ENCODE measurements at places on chromosomes 7 and 10.

DNA sequence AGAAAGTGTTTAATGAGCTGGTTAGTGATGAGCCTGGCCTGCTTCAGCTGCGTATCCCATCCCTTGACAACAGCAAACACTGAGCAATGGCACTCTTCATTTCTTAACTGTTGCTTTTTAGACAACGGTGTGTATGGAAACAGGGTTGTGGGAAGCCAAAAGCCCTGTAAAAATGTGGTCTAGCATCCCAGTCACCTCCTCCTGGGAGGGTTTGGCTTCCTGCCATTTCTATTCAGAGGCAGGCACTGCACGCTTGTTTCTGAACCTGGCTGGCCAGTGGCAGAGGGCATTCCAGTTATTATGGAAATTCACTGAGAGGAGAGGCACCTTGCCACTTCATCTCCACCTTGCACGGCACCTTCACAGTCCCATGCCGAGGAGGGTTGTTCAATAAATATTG lies 123.0 kb upstream of the ADARB2 start:
- DNase-seq = no peak

- no peak for DNase-seq
Measured at GRCh38 chr10:31927565-31927883, 1.1 kb downstream of the ARHGAP12 start.

DNA sequence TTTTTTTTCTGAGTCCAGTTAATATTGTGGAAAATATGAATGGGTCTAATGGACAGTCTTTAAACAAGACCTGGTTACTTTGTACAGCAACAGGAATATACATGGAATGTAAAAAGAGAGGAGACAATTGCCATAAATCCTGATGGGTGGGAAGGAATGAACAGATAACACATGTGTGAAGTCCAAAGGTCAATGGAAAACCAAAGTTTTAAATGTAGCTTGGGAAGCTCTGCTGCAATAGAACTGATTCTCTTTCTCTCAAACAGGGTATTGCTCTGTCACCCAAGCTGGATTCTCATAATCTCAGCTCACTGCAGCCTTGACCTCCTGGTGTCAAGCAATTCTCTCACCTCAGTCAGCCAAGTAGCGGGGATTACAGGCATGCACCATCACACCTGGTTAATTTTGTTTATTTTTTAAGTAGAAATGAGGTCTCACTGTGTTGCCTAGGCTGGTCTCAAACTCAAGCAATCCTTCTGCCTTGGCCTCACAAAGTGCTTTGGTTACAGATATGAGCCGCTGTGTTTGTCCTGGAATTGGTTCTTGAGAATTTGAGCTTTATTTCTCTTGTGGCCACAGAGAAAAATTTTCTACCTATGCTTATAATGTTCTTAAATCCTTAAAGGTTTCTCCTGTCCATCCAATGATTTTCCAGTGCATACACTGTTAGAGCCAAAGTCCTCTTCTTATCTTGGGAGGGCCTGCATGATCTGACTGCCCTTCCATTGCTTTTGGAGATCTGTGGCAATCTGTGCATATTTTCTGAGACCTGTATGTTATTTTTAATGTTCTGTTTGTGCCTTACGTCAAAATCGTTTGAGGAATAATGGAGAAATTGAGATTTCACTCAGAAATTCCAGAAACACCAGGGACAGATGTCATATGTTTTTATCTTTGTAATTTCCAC lies 30.7 kb upstream of the ZNF92 start:
- DNase-seq = no peak

DNA sequence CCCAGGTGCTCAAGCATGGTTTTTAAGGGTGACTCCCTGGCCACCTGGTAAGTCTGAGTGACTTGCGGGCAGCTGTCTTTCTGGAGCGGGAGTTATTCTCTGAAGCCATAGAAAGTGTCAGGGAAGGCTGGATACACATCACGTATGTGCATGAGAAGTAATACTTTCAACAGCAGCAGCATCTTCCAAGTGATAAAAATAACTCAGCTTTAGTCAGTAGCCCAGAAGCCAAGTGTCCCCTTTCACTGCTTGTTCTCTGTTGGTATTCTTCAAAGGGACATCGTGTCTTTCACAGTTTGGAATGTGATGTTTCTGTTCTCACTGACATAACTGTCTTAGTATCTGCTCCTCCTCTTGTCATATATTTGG lies 97.6 kb downstream of the KIAA1217 start:
- no peak for DNase-seq
